ENCODE measurements at places on chromosomes 7 and 10.

DNA sequence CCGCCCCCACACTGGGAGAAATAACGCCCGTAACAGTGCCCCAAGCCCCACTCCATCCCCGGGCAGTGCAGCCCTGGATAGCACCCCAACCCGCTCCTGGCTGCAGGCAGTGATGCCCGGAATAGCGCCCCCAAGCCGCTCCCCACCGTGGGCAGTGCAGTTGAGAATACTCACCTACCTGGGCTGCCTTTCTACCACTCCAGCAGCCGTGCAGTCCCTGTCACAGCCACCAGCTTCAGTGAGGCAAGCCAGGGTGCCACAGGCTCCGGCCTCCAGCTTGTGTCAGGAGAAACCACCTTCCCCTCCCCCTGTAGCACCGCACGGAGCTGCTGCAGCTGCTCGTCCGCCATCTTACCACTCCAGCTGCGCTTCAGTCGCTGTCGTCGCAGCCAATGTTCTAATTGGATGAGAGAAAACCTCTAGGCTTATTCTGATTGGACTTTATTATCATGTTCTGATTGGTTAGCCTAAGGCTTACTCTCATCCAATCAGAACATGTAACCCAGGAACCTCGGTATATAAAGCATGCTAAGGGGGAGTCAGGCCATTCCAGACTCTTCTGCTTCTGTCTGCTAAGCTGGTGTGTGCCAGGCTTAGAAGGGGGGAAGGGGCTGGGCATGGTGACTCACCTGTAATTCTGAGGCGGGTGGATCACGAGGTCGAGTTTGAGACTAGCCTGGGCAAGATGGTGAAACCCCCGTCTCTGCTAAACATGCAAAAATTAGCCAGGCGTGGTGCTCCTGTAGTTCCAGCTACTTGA lies 53.2 kb upstream of the ZNF33B start:
- no peaks in the 10 kb centered on the region for H3K36me3 ChIP-seq
- no peaks in the 10 kb centered on the region for H3K27me3 ChIP-seq
- H3K4me1 ChIP-seq, result no peaks in the 10 kb centered on the region
- H3K27ac ChIP-seq, result no peak overlapping the region
- no peak for DNase-seq
- no peak overlapping the region for H3K4me3 ChIP-seq

DNA sequence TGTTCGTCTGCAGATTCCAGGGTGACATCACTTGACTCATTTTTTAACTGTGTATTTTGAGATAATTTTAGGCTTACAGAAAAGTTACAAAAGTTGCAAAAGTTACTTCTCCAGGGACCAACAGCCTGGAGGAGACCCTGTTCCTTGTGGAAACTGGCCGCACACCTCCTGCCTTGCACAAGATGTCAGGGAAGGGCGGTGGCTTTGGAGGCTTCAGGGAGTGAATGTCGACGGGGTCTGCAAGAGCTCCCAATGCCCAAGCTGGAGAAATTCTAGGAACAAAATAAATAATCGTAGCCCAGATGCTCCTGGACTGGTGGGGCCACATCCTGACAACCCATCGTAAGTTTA lies 62.2 kb upstream of the FAM20C start:
- no peak overlapping the region for H3K27ac ChIP-seq
- no peaks in the 10 kb centered on the region for H3K27me3 ChIP-seq
- no peaks in the 10 kb centered on the region for H3K4me1 ChIP-seq
- no peak for DNase-seq
- no peak overlapping the region for H3K4me3 ChIP-seq

- H3K27me3 ChIP-seq, result no peaks in the 10 kb centered on the region
- no peak overlapping the region for H3K4me3 ChIP-seq
- DNase-seq, result no peak
- no peak overlapping the region for H3K27ac ChIP-seq
- H3K4me1 ChIP-seq, result no peaks in the 10 kb centered on the region
These were observed 1000.7 kb upstream of the LRRN3 start for GRCh38 chr7:110090110-110090820.

DNA sequence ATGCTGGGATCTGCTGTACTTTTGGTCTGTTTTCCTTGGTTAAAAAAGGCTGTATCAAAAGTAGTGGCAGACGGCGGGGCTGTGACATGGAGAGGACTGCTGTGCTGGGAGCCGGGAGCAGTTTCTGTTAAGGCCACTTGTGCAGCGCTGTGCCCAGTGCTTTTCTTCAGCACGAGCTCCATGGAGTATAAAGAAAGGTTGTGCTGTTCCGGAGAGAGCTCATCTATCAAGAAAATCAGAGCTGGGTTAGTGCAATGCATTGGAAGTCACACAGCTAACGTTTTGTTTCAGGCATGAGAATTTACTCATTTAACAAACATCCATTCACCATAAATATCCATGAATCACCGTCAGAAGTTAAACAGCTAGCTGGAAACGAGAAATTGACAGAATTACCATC lies 62.0 kb downstream of the KIAA1549 start:
- H3K27me3 ChIP-seq, result no peaks in the 10 kb centered on the region
- no peak overlapping the region for H3K4me3 ChIP-seq
- H3K27ac ChIP-seq, result no peak overlapping the region

DNA sequence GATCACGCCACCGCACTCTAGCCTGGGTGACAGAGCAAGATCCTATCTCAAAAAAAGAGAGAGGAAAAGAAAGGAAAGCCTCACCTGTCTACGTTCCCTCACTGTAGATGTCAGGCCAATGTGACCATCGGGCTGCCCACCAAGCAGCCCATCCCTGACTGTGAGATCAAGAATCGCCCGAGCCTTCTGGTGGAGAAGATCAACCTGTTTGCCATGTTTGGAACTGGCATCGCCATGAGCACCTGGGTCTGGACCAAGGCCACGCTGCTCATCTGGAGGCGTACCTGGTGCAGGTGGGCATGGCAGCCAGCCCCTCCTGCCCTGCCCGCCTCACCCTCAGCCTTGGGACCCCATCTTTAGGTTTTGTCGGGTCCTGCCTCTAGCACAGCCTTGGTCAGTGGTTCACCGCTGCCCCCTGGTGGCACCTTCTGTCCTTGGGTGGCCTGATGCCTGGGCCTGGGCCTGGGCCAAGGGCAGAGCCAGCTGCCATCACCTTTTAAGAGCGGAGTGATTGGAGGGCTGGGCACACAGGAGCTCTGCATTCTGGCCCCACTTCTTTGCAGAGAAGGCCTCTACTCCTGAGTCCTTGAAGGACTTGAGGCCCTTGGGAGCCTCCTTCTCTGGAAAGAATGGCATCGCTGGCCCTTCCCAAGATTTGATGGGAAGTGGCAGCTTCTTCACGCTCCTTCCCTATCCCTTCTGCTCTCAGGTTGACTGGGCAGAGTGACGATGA lies 14.4 kb upstream of the AHCYL2 start:
- no peaks in the 10 kb centered on the region for H3K27me3 ChIP-seq
- no peak overlapping the region for H3K27ac ChIP-seq
- DNase-seq, result peak; percentile 81
- peaks cover 4% of the 10 kb centered on the region for H3K36me3 ChIP-seq

- H3K4me1 ChIP-seq, result no peaks in the 10 kb centered on the region
- H3K36me3 ChIP-seq, result no peaks in the 10 kb centered on the region
- no peak for DNase-seq
These were observed 119.0 kb upstream of the PPP2R2D start for GRCh38 chr10:131781791-131782190.

DNA sequence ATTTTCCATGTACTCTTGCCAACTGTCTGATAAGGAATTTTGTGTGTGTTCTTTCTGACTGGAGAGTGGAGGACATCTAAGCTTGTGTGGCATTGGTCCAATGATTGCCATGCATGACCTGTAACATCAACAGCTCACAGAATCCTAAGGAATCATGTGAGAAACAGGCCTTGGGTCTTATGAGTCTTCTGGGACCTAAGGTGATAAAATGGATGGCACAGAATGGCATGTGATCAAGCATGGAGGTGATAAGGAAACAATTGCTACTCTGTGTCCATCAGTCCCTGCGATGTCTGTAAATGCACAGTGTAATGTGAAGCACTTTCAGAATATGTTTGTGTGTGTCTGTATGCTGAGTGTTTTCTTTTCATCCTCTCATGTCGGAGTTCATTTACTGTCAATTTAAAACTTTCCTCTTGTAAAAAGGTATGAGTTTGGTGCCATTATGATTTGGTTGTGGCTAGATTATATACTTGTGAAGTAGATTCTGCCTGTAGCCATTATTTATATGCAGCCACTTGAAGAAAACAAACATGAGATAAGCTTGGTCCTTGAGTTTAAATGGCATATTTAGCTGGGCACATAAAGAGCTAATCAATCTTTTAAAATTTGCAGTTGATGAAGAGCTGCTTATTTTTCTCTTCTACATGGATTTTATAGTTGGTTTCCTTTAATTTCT lies 127.5 kb downstream of the VPS50 start:
- DNase-seq, result no peak
- H3K4me1 ChIP-seq, result no peaks in the 10 kb centered on the region
- no peak overlapping the region for H3K27ac ChIP-seq
- H3K27me3 ChIP-seq, result no peaks in the 10 kb centered on the region

DNA sequence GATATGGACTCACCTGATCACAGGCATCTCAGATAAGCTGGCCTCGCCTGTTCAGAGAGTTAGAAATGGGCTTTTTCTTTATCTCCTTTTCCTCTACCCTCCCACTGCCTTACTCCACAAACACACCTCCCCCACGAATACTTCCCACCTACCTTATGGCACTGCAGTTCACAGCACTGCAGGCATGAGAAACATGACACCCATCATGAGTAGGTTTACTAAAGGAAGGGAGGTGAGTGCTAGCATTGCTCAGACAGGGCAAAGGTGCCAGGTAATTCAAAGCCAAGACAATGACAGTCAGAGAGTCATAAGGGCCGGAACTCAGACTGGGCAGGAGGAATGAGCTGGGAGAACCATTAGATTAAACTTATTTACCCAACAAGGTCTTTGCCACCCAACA lies 220.6 kb downstream of the FAM107B start:
- H3K4me1 ChIP-seq, result peaks cover 10% of the 10 kb centered on the region
- no peak for DNase-seq
- no peaks in the 10 kb centered on the region for H3K27me3 ChIP-seq

GRCh38 chr10:27826369-27826768 lies 80.8 kb upstream of the MKX start:
- H3K27me3 ChIP-seq, result no peaks in the 10 kb centered on the region
- H3K4me1 ChIP-seq, result no peaks in the 10 kb centered on the region
- H3K27ac ChIP-seq, result no peak overlapping the region
- DNase-seq, result no peak
- H3K4me3 ChIP-seq, result no peak overlapping the region
- no peaks in the 10 kb centered on the region for H3K36me3 ChIP-seq

GRCh38 chr7:5322621-5323410 lies 40.1 kb downstream of the SLC29A4 start:
- H3K36me3 ChIP-seq, result peaks cover 60% of the 10 kb centered on the region
- H3K27me3 ChIP-seq, result no peaks in the 10 kb centered on the region
- no peaks in the 10 kb centered on the region for H3K4me1 ChIP-seq
- H3K4me3 ChIP-seq, result no peak overlapping the region
- DNase-seq, result no peak

DNA sequence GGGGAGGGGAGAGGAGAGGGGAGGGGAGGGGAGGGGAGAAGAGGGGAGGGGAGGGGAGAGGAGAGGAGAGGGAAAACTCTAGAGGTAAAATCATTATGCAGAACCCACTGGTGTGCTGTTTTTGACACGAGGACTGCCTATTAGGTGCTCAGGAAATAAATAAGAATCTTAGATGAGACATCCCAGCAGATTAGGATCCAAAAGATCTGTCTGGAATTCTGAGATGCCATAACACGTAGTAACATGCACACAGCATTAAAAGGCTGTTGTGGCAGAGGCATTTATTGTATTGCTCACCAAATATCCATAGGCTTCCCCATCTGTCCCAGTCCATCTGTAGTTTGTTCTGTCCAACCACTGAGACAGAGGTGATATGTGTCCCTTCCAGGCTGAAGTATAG lies 40.8 kb upstream of the KMT2E start:
- DNase-seq, result no peak
- H3K4me1 ChIP-seq, result peaks cover 7% of the 10 kb centered on the region
- no peak overlapping the region for H3K4me3 ChIP-seq
- H3K27ac ChIP-seq, result no peak overlapping the region

GRCh38 chr10:60197206-60197605 lies 192.5 kb downstream of the ANK3 start:
- H3K27ac ChIP-seq, result no peak overlapping the region
- no peaks in the 10 kb centered on the region for H3K4me1 ChIP-seq
- no peaks in the 10 kb centered on the region for H3K36me3 ChIP-seq
- DNase-seq, result no peak
- no peak overlapping the region for H3K4me3 ChIP-seq
- H3K27me3 ChIP-seq, result no peaks in the 10 kb centered on the region

- no peaks in the 10 kb centered on the region for H3K27me3 ChIP-seq
- no peaks in the 10 kb centered on the region for H3K4me1 ChIP-seq
- no peak overlapping the region for H3K27ac ChIP-seq
- no peaks in the 10 kb centered on the region for H3K36me3 ChIP-seq
- DNase-seq, result no peak
These were observed 1203.3 kb upstream of the CELF2 start for GRCh38 chr10:9814285-9814864.

DNA sequence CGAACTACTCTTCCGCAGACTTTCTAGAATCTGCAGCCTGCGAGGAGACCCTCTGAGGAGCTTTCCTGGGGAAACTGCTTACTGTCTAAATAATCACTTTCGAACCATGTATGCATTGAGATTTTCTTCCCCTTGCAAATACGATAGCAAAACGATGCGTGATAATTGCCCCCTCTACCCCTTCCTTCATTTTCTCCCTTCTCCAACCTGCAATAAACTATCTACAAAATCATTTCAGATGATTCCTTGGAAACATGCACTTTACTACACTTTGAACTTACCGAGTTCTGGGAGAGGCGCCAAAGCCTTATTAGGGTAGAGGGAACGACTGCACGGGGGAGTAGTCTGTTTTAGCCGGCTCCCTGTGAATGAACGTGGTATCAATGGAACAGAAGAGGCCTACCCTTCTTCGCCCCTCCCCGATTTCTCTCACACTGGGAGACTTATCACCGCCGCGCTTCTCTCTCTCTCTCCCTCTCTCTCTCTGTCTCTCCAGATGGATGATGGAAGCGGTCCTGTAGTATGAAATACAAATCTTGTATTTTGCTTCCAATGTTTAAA lies at the start of gene FGFBP3:
Gene FGFBP3 (minus strand): TSS at position 370 of the 561 bp plus-strand sequence. CDS start 517 bp downstream, outside the sequence.
- H3K4me3 ChIP-seq, result peak within 1 kb of the TSS; percentile 71
- H3K4me1 ChIP-seq, result no peaks in the 10 kb centered on the region
- no peaks in the 10 kb centered on the region for H3K27me3 ChIP-seq
- H3K27ac ChIP-seq, result peak within 1 kb of the TSS; percentile 31
- H3K36me3 ChIP-seq, result no peaks in the 10 kb centered on the region

GRCh38 chr10:21369697-21370096 lies 155.8 kb downstream of the SKIDA1 start:
- no peaks in the 10 kb centered on the region for H3K36me3 ChIP-seq
- no peaks in the 10 kb centered on the region for H3K27me3 ChIP-seq
- no peak for DNase-seq
- no peak overlapping the region for H3K4me3 ChIP-seq
- H3K4me1 ChIP-seq, result no peaks in the 10 kb centered on the region

- H3K27ac ChIP-seq, result no peak within 1 kb of the TSS
- DNase-seq, result no peak
- H3K4me1 ChIP-seq, result peaks cover 2% of the 10 kb centered on the region
- H3K36me3 ChIP-seq, result no peaks in the 10 kb centered on the region
- H3K4me3 ChIP-seq, result no peak within 1 kb of the TSS
- H3K27me3 ChIP-seq, result no peaks in the 10 kb centered on the region
These were observed at the start of gene PKD1L1 for GRCh38 chr7:47948141-47948790. TSS of gene PKD1L1 (minus strand) at chr7:47948466. CDS start at chr7:47948440, 26 bp downstream.
